CD4-positive, alpha-beta T cell treated with Interferon alpha-2 for 1 hour (primary cell): ENCODE measurements at places on chromosomes 4 and X.

DNA sequence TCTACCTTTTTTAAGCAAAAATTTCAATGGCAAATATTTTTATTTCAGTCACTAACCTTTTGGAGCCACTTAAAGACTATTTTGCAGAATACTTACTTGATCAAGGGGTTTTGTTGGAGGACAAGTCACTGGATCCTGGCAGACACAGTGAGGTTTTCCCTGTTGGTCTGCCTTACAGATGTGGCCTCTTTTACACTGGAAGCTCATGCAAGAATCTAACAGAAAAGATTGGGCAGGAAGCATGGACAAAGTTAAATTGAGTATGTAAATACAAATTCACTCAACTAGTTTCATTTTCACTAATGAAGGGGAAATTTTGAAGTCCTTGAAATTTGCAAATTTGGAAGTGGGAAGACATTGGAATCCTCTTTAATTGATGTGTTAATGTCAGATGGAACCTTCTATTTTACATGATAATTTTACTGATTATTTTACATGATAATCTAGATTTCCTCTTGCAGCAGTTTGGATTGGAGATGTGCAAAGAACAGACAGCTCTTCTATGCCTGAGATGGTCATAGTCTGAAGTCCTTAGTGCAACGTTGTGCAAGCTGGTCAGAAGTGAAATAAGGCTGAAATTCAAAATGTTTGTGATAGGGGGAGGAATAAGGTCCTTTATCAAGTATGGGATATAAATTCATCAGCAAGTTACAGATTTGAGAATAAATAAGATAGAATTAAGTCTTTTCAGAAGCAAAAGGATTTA, 38.4 kb downstream of the SPARCL1 start:
- DNase-seq = no peak

- DNase-seq = no peak
These were observed 43.5 kb upstream of the CITED1 start for GRCh38 chrX:72349190-72349589.

DNA sequence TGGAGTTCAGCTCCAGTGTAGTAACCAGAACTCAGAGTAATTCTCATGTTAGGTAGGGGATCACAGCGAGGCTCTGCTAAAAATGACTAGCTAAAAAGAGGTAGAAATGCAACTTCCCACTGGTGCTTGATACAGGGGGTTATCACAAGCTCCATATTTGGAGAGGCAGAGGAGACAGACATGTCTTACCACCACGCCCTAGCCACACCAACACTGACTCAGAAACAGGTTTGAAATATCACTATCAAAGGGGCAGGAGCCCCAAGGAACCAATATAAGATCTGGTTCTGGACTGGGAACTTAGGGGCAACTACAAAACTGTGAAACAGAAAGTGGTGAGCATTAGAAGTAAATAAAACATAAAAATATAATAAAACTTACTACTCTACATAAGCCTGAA, 62.9 kb downstream of the IQCM start:
- DNase-seq = no peak

DNA sequence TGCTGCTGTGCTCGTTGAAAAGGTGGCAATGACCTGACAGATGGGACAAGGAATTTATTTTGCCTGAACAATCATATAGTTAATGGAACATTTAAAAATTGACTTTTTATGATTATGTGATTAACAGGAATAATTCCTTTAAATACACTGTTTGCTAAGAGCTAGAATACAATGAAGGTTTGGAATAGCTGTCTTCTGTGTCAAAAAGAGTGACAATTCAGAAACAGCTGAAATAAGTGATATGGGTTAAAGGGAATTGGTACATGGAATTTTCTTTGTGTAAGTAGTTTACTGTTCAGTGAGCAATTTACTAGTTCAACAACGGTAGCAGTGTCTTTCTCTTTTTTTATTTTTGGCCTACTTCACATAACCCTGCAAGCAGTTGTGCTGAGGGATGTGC, 1083.5 kb upstream of the GRID2 start:
- no peak for DNase-seq

- DNase-seq = no peak
These were observed 119.3 kb downstream of the LDB2 start for GRCh38 chr4:16779028-16779675.

GRCh38 chrX:2829469-2830246, 928 bp downstream of the GYG2 start:
- no peak for DNase-seq

DNA sequence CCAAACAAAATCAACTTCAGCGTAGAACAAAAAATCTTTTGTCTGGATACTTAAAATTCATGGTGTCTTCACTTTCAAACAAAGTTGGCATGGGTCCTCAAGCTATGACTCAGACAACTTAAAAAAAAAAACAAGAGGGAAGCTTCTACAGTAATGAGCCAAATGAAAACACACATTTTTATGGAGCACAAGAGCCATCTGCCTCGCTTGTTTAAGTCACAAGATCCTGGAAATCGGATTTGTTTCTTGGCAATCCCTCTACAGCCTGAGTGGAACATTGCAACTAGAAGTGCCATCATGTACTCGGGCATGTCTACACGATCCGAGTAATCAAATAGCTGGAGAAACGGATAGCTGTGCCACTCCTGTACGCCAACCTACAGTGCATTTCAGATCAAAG, 22.6 kb downstream of the LAMP2 start:
- no peak for DNase-seq

DNA sequence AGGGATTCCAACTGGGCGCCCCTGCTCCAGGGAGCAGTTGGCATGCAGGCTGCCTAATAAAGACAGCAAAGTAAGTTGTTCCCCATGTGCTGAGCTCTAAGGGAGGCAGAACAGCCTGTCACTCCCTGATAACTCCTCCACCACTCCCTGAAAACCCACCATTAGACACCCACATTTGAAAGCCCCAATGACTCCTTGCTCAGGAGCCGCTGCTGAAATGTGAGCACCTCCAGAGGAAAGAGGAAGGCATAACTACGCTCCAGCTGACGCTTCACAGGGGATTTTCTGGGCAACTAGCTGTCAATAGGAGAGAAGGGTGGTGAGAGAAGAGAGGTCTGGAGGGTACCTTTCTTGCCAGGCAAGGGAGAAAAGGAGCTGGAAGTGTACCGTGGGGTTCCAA, 62.5 kb downstream of the NPY1R start:
- DNase-seq = no peak

- peak; percentile 35 for DNase-seq
These were observed 220.1 kb upstream of the STK26 start for GRCh38 chrX:131802836-131803626.

DNA sequence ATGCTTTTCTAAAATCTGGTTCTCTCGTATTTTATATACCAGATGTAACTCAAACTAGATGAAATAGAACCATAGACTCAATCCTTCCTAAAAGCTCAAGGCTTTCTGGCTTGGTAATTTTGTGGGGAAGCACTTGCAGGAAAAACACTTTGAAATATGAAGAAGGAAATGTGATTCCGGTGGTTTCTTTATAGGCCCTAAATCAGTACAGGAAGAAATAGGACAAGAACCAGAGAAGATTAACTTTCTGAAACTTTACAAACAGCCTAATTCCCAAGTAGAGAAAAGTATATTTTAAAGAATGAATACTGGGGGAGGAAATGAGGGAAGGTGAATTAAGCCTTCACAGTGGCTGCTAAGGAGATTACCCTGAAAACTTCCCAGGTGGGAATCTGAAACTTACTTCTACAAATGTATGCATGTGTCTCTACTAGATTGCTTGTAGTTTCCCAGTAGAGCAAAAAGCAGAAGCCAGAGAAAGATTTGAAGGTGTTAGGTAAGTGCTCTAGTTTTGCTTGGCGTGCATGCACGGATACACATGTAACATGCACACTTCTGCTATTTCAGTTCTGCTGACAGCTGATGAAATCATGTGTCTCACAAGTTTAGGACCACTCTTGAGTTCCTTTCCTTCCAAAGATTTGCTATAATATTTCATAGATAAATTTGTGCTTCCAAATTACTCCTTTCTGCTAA, 92.1 kb downstream of the AFF1 start:
- DNase-seq = peak; percentile 14

- no peak for DNase-seq
These were observed 37.8 kb downstream of the DGKK start for GRCh38 chrX:50432829-50433289.

DNA sequence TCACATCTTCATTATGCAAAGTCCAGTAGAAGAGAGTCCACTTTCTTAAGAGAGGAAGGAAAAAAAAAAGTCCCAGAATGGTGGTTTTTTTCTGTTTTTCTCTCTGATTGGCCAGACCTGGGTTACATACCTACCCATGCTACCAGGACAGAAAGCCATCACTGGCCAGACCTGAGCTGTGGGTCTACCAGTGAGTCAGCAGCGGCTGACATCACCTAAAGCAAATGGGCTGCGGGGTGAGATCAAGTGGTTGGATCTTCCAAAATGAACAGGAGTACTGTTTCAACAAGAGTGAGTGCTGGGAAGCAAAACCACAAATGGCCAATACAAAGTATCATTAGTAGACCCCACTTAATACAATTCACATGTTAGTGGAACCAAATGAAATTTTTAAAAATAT, 1.6 kb upstream of the NDST3 start:
- no peak for DNase-seq

- DNase-seq = no peak
These were observed 57.5 kb downstream of the MAML3 start for GRCh38 chr4:140096483-140096861.

DNA sequence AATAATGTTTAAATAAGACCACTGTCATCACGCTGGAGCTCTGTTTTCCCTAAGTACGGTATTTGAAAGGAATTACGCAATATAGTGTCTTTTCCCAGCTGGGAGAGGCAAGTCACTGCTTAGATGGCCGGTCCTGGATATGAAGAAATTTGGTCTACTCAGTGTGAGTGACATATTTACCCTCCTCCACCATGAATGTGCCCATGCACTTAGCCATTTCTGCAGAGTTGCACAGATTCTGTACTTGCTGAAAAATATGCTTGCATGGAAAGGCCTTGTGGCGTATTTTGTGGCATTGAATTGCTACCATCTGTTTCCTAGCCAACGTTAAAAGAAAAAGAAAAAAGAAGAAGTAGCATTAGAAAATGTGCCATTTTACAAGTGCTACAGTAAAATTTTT, 73.1 kb downstream of the ADGRL3 start:
- DNase-seq = no peak

DNA sequence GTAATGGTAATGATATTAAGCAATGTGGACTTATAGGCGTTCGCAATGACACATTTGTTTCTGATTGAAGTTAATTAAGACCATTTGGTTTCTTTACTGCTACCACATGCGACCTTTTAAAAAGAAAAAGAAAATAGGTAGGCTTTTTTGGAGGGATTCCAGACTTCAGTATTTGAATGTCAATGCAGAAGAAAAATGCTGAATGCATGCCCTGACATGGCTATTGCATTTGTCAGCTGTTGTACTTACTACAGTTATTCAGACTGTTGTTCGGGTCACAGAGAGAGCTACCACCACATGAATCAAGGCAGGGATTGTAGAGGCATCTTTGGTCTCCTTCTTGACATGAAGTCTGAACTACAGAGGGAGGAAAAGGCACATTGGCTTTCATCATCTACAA, 163.7 kb downstream of the CORIN start:
- no peak for DNase-seq

GRCh38 chr4:147617841-147618691, 869 bp downstream of the TMEM184C start:
- no peak for DNase-seq

DNA sequence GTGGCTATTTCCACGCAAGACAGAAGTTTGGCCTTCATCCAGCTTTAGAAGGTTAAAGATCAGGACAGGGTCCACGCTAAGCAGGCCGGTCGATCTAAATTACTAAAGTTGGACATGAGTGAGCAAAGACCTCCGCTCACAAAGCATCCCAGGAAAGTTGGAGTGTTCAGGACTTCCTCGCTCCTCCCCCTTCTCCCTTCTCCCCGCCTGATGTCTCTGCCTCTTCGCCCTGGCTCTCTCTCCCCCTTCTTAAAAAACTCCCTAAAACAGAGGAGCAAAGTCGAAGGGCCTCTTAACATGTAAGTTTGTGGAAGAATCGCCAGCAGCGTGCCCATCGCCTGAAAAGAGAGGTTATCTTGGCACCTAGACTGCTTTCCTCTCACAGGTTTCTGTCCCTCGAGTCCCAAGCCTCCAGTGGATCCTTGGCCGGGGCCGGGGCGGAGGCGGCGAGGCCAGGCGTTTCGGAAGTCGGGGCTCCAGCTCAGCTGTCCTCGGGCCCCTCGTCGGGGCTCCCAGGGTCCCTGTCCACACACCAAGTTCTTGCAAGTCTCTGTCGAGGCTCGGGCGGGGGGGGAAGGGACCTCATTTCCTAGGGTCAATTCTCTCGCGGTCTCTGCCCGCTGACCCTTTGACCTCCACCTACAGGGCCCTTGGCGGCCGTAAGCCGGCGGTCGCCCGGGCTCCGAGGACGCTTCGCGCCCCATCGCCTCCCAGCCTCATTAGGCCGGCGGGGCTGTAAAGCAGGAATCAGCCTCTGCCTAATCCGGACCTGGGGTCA, 7.6 kb downstream of the ZIC3 start:
- no peak for DNase-seq

DNA sequence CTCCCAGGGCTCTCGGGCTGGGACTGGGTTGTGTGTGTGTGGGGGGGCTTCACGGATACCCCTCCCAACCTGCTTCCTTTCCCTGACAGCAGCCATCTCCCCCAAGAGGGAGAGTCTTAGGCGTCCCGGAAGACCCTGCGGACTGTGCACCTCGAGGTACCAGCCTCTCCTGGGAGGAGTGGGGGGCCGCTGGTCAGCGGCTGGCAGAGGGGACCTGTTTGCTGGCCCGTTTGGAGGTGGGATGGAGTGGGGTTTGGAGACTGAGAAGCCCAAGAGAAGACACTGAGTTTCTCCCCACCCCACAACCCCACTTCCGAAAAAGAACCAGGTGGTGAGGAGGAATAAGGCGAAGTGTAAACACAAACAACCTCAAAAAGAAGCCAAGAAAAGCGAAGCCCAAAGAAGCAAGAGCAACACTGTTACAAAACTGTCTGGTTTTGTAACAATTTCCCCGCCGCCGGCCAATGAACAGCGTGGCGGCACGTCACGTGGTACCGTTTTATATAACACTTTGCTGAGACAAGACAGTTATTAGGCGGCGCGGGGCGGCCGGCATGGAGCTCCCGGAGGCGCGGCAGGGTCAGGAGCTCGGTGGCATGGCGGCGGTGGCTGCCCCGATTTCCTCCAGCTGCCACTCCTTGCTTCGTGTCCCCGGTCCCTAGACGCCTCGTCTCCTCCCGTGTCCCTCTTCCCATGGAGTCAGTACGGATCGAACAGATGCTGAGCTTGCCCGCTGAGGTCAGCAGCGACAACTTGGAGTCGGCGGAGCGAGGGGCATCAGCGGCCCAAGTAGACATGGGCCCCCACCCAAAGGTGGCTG, at the start of gene LONRF3:
Gene LONRF3 (plus strand): TSS at position 531 of the 820 bp plus-strand sequence. CDS start 163 bp downstream, at position 694.
- DNase-seq = peak; percentile 76

DNA sequence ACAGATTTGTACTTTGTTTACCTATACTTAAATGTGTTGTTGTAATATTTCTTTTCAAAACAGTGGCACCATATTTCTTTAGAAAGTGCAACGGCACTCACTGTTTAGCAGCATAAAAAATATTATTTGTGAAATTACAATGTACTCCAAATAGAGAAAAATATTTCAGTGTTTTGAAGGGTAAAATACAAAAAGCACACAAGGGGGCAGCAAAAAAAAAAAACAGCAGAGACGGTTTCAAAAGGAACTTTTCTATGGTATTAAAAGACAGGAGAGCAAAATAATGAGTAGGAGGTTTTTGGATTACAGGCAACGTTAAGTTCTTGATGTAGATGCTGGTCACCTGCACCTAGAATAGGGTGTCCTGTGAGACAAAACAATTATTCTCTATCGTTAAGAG, 2.0 kb downstream of the NUDT11 start:
- no peak for DNase-seq

- no peak for DNase-seq
These were observed 1920.6 kb downstream of the ARAP2 start for GRCh38 chr4:34323549-34324320.
